ENCODE measurements at places on chromosomes 6 and 20. TPM values are rescaled to one million over a fixed set of nuclear protein-coding genes. Genes with fewer than 3 reads are reported as not detected.

BPIFB4 gene
- total RNA-seq, result not detected

OPRL1 gene
- 0.59 TPM for total RNA-seq

HCK gene
- not detected for total RNA-seq

SIRPD gene
- not detected for total RNA-seq

HLA-DOA gene
- total RNA-seq, result not detected

C6orf118 gene
- not detected for total RNA-seq

NUP43 gene
- 70.0 TPM for total RNA-seq

RIPOR2 gene
- 18.6 TPM for total RNA-seq

CCR6 gene
- not detected for total RNA-seq

SLC22A2 gene
- total RNA-seq, result not detected

TGM3 gene
- total RNA-seq, result not detected

NEURL2 gene
- total RNA-seq, result 6.0 TPM
